Right forelimb (tissue), 1 donor: ENCODE measurements at places on chromosomes 16 and 17.

GRCh38 chr16:79171931-79172705 is 428.4 kb downstream of the MAF start:
- DNase-seq = no peak

- DNase-seq = no peak
These were observed 1.5 kb downstream of the PITPNM3 start for GRCh38 chr17:6554871-6555330.

- no peak for DNase-seq
These were observed 6.1 kb downstream of the GOT2 start for GRCh38 chr16:58727796-58728568.

DNA sequence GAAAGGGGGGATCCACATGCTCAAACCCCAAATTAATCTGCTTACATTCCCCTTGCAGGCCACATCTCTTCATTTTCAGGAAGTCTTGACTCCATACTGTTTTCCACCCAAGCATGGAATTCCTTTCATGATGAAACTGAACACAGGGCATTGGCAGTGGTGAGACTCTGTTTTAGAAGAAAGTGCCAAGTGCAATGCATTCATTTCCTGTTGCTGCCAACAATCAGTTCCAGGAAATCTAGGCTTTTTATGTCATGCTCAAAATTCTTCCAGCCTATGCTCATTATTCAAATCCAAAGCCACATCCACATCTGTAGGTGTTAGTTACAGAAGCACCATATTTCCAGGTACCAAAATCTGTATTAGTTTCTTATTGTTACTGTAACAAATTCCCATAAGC is 4.1 kb downstream of the CCL2 start:
- DNase-seq = no peak

DNA sequence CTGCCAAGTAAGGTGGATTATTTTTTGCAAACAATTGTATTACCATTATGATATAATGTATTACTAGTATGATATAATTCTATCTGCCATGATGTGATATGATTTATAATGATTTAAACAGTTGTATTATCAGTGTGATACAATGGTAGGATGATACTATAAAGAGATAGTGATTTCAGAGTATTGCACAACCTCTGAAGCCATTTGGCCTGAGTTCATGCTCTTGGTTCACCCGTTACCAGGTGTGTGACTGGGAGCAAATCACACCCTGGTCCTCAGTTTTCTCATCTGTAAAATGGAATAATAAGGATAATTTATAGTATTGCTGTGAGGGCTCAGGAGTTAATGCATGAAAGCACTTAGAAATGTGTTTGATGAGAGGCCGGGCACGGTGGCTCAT is 905.0 kb upstream of the RBFOX1 start:
- DNase-seq = no peak

- DNase-seq = no peak
These were observed 491 bp downstream of the SLC25A19 start for GRCh38 chr17:75288770-75289114.

- DNase-seq = no peak
These were observed 26.1 kb upstream of the CBFA2T3 start for GRCh38 chr16:89002851-89003830.

- DNase-seq = no peak
These were observed 107.1 kb downstream of the MYO1D start for GRCh38 chr17:32769846-32770245.

GRCh38 chr16:50377001-50377400 is 8.2 kb upstream of the BRD7 start:
- no peak for DNase-seq

- peak; percentile 36 for DNase-seq
These were observed 3.6 kb downstream of the PRSS33 start for GRCh38 chr16:2783581-2784357.

GRCh38 chr17:44842748-44843147 is 4.9 kb upstream of the HIGD1B start:
- DNase-seq = no peak

- DNase-seq = no peak
These were observed 37.8 kb upstream of the CACNG3 start for GRCh38 chr16:24218299-24218698.

DNA sequence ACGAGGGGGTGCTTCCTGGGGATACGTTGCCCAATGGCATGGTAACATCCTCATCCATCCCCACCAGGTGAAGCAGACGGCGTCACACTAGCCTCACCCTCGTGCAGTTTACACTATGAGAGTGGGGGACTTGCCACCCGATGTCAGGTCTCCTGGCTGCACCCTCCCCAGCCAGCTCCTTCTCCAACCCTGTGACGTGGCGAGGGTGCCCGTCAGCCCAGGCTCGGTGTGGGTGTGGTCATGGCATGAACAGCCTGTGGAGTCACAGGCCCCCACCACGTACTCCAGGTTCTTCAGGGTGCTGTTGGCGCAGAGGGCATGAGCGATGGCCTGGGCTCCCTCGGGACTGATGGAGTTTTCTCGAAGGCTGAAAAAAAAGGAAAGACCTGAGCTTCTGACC is 28.3 kb downstream of the NLRC3 start:
- DNase-seq = no peak

GRCh38 chr16:12337871-12338655 is 361.5 kb downstream of the SNX29 start:
- DNase-seq = no peak

GRCh38 chr17:30291543-30292285 is at the start of gene BLMH:
BLMH (minus strand) TSS chr17:30291944; CDS start chr17:30291819, 125 bp downstream.
- DNase-seq = peak; percentile 90

GRCh38 chr17:13835151-13835550 is 233.4 kb upstream of the HS3ST3A1 start:
- DNase-seq = no peak

DNA sequence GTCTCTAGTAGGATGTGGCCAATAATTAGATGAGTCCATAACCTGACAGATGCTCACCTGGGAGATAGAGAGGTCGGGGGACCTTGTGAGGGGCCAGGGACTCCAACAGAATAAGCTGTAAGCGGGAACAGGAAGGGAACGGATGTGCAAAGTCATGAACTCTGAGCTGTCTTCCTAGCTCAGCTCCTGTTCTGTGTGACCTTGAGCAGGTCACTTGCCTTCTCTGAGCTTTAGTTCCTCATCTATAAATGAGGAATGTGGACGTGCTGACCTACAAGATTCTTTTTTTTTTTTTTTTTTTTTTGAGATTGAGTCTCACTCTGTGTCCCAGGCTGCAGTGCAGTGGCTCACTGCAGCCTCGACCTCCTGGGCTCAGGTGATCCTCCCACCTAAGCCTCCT is 58.9 kb downstream of the AKAP1 start:
- no peak for DNase-seq

GRCh38 chr16:14244196-14245010 is 173.3 kb downstream of the MRTFB start:
- DNase-seq = no peak

DNA sequence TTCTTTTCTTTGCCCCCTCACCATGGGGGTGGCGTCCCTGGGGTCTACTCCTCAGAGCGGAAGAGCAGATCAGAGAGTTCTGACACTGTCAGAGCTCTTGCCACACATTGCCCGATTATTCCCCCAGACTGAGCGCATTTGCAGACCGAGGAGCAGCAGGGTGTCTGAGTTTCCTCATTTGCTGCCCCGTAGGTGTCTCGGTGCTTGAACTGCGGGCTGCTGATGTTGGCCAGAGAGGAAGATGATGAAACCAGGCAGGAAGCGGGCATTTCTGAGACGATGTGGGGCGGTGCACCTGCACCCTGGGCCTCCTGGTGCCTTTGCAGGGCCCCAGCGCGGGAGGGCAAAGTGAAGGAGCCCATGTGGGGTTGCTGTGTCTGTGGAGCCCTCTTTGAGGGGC is 55.2 kb downstream of the ARSG start:
- no peak for DNase-seq

- DNase-seq = no peak
These were observed 52.5 kb downstream of the ZFPM1 start for GRCh38 chr16:88505405-88506082.

DNA sequence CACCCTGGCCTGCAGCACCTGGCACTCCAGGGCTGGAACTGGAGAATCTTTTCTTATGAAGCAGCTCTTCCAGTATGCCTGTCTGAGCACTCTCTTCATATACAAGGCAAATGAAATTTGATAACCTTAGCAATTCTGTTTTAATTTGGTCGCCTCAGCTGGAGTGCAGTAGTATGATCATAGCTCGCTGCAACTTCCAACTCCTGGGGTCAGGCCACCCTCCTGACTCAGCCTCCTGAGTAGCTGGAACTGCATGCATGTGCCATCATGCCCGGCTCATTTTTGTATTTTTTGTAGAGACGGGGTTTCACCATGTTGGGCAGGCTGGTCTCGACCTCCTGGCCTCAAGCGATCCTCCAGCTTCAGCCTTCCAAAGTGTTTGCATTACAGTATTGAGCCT is 140.8 kb upstream of the CHMP6 start:
- DNase-seq = no peak

GRCh38 chr16:80174416-80174815 is 366.4 kb upstream of the DYNLRB2 start:
- no peak for DNase-seq

GRCh38 chr16:65021852-65022595 is 99.8 kb downstream of the CDH11 start:
- no peak for DNase-seq

DNA sequence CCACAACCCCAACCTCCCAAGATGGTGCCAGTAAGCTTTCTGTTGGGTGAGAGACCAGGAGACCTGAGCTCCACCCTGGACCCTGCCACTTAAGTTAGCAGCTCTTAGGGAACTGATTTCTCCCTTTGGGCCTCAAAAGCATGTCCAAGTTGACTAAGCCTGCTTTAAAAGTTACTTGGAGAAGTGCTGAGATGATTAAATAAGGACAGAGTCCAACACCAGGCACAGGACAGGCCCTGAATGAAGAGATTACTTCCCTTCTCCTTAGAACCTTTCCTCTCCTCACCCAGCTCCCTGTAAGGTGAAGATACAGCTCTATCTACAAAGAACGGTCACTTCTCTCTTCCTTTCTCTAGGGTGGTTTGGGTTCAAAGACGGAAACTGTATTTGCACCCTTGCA is 162.6 kb downstream of the XYLT1 start:
- no peak for DNase-seq

- DNase-seq = no peak
These were observed 17.1 kb upstream of the CRK start for GRCh38 chr17:1473170-1473569.

- DNase-seq = no peak
These were observed 487.1 kb downstream of the GRIN2A start for GRCh38 chr16:9695152-9695551.

- DNase-seq = peak; percentile 86
These were observed 32.0 kb upstream of the MRPS23 start for GRCh38 chr17:57881783-57882351.

GRCh38 chr17:57357392-57357784 is 101.1 kb downstream of the MSI2 start:
- DNase-seq = no peak

GRCh38 chr16:46807336-46807735 is 23.6 kb downstream of the C16orf87 start:
- no peak for DNase-seq

DNA sequence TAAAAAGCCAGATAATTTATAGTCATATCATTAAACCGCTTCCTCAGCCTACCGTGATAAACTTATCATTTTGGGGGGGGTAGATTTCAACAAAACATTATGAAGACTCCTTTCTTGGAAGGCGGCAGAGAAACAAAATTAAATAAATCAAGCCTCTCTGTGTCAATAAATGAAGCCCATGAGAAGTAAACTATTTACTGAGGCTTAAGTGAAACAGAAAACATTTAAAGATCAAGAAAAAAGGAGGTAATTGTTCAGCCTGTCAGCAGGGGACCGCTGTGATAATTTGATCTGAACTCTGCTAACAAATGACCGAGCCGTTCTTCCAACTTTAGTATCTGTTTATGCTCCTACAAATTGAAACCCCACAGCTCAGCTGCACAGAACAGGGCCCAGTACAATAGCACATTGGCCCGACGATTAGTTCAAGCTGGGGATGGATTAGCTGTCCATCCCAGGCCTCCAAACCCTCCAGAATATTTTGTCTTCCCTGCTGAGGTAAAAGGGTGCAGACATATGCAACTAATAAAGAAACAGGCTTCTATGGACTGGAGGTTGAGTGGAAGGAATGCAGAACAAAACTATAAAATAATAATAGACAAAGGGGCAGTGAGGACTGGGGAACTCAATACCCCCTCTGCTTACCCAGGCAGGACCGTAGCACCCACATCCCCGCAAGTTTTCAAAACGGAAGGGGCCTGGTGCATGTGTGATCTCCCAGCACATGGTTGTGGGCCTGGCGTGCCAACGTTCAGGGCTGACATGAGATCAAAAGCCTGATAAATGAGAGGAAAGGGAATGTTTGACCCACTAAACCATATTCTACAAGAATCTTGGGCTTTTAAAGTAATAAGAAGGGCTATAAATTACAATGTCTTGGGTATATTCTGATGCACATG is 298.1 kb upstream of the IRX5 start:
- no peak for DNase-seq

DNA sequence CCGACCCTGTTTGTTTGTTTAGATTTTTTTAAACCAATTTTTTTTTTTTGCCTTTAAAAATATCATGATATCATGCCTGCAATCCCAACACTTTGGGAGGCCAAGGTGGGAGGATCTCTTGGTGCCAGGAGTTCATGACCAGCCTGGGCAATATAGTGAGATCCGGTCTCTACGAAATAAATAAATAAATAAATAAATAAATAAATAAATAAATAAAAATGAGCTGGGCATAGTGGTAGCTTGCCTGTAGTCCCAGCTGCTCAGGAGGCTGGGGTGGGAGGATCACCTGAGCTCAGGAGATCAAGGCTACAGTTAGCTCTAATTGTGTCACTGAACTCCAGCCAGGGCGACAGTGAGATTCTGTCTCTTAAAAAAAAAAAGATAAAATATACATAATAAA is 8.1 kb upstream of the IGF2BP1 start:
- no peak for DNase-seq

- no peak for DNase-seq
These were observed 9.2 kb downstream of the CDIP1 start for GRCh38 chr16:4529085-4530060.

GRCh38 chr17:65147955-65148354 is 10.8 kb downstream of the RGS9 start:
- no peak for DNase-seq

DNA sequence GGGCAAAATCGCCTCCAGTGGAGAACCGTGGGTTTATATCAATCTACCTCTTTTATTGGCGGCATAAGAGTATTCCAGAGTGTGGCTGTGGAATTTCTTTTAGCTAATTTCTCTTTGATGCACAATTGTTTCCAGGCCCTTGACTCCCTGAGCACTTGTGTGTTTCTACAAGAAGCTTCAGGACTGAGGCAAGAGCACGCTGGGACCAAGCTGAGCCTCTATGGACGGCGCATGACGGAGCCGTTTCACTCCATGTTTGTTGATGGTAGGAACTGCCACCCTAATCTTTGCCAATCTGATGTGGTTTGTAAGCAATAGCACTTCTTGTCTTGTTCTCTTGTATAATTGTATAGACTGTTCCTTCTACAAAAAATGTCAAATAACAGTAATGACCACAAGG is 11.2 kb upstream of the ANKRD40CL start:
- DNase-seq = no peak

DNA sequence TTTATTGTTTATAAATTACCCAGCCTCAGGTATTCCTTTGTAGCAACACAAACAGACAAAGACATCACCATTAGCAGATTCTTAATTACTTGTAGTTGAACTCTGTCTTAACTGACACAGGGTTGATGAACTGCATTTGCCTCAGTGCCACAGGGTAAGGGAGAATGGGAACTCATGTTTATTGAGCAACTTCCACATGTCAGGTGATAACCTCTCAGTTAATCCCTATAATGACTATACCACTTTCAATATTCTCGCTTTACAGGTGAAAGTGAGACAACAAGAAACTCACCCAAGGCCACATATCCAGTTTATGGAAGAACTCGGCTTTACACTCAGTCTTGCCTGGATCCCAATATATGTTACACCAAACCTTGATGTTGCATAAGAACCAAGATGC is 8.6 kb downstream of the PDILT start:
- no peak for DNase-seq

GRCh38 chr16:4613636-4614570 is 785 bp downstream of the UBALD1 start:
- no peak for DNase-seq
